ENCODE measurements at places on chromosomes 2 and 18.
A peak's percentile ranks its signal among the peaks of the same experiment; 100 is the strongest.

- no peak for DNase-seq
Measured at GRCh38 chr2:159982270-159982669, 80.1 kb downstream of the PLA2R1 start.

- DNase-seq = no peak
Measured at GRCh38 chr2:20215183-20216040, 9.5 kb downstream of the SDC1 start.

DNA sequence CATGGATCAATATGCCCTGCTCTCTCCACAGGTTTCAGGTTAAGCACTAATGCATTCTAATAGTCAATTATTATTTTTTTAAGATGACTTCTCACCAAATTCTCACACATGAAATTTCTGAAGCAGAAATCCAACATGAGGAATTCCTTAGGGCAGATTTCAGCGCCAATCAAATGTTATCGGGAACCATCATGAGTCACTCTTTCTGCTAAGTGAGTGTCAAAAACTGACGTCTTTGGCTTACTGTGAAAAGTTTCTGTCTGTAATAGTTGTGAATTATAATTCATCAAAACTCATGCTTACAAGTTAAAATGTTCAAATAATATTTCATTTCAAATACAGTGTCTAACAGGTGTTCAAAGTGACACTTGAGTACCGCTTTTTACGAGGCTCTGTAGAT, 1038.6 kb downstream of the SOCS6 start:
- no peak for DNase-seq

GRCh38 chr2:236731767-236732580, 162.3 kb downstream of the ACKR3 start:
- DNase-seq = peak; percentile 77

- DNase-seq = no peak
Measured at GRCh38 chr2:237451643-237452469, 35.2 kb upstream of the MLPH start.

GRCh38 chr2:150168595-150169236, 318.8 kb downstream of the RND3 start:
- no peak for DNase-seq

Data from caudate nucleus (tissue), 63 donors.